ENCODE measurements at places on chromosomes 11 and 22.
A peak's percentile ranks its signal among the peaks of the same experiment; 100 is the strongest.

GRCh38 chr11:124745270-124745834, 5.6 kb downstream of the NRGN start:
- DNase-seq, result no peak

DNA sequence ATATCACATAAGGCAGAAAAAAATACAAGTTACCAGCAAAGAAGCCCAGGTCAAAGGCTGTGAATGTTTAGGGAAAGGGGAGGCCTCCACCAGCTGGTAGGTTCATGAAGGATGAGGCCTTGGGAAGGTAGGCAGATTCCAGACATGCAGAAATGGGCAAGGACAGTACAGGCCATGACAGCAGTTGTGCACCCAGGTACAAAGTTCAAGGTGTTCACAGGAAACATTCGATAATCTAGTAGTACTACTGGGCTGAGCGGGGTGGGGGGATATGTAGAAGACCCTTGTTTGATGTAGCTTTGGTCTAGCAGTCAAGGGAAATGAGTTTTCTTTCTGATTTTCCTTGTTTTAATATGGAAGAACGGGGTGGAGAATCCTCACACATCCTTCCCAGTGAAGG, 152.8 kb upstream of the RASSF10 start:
- no peak for DNase-seq

DNA sequence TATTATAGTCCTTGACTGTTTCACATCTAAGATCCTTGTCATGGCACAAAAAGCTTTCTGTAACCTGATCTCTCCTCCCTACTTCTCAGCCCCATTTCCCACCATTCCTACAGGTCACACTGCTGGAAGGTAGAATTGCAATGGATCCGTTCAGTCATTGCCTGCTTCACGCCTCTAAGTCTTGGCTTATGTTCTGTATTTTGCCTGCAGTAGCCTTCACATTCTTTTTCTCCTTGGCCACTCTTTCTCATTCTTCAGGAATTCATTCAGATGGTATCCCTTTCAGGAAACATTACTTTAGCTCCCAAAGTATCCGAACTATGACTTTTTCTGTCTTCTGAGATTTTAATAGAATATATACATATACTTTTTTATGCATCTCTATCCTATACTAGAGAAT, 731.5 kb downstream of the NTM start:
- DNase-seq, result no peak

- DNase-seq, result no peak
These were observed 17.0 kb downstream of the HTR3A start for GRCh38 chr11:113991718-113992458.

- DNase-seq, result no peak
These were observed 5.3 kb downstream of the NLRP6 start for GRCh38 chr11:283405-284104.

DNA sequence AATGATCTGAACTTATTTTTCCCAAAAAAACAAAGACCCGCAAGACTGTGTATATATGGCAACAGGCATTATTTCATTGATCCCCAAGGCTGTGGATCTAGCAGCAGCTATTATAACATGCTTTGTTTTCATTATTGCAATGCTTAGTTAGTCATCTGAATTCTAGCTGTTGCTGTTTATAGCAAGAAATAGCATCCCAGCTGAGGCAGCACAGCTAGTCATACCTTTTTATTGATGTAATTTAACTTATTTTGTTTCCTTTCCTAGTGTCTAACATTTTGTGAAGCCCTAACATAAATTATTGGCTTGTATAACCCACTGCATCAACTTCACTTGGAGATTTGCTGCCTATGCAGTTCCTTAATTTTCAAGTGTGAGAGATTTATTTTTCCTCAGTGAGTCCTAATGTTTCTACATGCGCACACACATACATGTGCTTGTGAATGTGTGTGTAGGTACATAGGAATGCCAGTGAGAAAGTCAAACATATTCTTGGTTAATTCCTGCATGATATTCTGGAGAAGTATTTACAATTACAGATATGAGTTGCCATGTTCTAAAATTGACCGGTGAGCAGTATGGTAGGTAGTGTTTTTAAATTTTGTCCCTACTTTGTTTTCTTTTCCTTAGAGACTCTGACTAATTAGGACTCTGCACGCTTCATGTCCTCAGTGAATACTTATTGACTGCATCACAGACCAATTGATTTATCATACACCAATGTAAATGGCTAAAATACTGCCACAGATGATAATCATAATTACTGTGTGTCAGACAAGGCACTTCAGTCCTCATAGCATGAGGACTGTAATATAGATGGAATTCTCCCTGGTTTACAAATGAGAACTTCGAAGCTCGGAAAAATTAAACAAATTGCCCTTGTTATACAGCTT, 119.3 kb downstream of the WNT11 start:
- no peak for DNase-seq

GRCh38 chr11:134272381-134273316, 3.5 kb upstream of the GLB1L3 start:
- no peak for DNase-seq

- DNase-seq, result no peak
These were observed 13.9 kb downstream of the SLC25A17 start for GRCh38 chr22:40805239-40805638.

DNA sequence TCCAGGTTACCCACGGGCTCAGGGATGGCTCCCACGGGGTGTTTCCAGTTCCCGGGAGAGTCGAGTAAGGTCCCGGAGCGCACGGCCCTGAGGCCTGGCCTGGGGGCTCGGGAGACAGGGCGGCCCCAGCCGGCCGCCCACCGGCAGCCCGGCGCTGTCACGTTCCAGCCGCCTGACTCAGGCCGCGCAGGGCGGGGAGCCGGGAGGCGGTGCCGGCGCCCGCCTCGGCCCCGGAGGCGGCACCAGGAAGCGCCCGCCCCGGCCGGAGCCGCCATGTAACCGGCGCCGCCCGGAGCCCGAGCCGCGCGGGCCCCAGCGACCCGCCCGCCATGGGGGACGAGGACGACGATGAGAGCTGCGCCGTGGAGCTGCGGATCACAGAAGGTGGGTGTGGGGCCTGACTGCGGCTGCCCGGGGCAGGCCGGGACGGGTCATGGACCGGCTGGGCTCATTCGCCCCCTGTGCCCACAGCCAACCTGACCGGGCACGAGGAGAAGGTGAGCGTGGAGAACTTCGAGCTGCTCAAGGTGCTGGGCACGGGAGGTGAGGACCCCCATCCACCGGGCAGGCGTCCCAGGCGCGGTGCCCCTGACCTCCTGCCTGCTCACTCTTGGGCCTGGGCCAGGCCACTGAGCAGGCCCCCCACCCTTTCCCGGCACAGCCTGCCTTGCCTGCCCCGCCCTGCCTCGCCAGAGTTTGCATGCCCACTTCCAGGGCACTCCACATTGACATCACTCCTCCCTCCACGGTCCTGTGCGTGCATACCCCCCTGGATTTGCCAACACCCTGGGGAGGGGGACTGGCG, at the start of gene RPS6KA4:
Gene RPS6KA4, plus strand, starts transcription at position 256 of the 805 bp plus-strand sequence. Its CDS starts 74 bp downstream, at position 330.
- DNase-seq, result peak; percentile 68

DNA sequence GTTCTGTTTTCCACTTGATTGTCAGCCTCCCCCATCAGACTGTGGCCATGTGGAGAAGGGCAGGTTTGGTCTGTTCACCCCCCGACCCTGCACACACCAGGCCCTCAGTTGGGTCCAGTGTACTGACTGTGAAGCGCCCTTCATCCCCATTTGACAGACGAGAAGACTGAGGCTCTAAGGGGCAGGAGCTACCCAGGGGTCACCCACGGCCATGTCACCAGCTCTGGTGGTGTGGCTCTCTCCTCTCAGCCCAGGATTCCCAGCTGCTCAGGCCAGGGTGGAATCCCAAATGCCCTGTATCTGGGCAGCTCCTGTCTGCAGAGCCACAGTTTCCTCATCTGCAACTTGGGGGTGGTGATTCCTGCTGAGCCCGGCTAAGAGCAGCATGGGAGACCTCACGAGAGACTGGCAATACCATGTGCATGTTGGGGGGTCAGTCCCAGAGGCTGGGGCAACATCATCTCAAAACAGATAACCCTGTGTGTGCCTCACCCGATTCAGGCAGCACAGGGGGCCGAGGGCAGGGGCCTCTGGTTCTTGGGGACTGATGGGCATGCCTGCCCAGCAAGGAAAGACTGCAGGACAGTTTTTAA, 46.6 kb downstream of the MN1 start:
- no peak for DNase-seq

- no peak for DNase-seq
These were observed 96.9 kb downstream of the SLC1A2 start for GRCh38 chr11:35322318-35322979.

DNA sequence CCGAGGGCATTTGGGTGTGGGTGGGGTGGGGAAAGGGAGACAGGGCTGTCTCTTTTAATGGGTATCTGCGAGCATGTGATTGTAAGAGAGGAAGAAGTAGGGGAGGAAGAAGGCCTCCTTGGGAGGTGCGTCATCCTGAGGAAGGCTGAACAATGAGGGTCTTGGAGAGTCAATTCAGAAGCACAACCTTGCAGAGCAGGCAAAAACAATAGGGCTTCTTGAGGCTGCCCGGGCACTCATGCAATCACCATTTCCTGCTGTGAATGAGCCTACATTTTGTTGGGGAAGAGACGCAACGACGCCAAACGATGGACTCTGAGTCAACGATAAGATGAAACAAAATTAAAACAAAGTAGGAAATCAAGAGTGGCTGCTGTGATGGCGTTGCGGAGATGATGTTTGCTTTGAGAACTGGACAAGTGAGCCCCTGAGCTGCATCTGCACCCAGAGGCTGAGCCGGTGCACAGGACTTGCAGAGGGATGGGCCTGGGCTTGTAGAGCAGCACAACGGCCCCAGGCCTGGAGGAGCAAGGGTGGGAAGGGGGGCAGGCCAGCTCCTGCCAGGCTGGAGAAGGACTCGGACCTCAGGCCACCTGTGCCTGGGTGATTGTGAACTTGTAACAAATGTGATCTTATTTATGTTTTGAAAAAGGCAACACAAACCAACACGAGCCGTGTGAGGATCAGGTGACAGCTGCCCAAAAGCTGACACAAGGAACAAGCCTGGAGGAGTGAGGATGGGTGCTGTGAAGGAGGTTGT, 92.3 kb upstream of the B3GAT1 start:
- DNase-seq, result no peak

DNA sequence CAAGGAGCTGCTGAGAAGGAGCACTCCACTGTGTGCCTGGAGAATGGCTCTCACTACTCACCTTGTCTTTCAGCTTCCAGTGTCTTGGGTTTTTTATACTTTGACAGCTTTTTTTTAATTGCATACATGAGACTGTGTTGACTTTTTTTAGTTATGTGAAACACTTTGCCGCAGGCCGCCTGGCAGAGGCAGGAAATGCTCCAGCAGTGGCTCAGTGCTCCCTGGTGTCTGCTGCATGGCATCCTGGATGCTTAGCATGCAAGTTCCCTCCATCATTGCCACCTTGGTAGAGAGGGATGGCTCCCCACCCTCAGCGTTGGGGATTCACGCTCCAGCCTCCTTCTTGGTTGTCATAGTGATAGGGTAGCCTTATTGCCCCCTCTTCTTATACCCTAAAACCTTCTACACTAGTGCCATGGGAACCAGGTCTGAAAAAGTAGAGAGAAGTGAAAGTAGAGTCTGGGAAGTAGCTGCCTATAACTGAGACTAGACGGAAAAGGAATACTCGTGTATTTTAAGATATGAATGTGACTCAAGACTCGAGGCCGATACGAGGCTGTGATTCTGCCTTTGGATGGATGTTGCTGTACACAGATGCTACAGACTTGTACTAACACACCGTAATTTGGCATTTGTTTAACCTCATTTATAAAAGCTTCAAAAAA, 72.6 kb downstream of the NCAPD3 start:
- no peak for DNase-seq

DNA sequence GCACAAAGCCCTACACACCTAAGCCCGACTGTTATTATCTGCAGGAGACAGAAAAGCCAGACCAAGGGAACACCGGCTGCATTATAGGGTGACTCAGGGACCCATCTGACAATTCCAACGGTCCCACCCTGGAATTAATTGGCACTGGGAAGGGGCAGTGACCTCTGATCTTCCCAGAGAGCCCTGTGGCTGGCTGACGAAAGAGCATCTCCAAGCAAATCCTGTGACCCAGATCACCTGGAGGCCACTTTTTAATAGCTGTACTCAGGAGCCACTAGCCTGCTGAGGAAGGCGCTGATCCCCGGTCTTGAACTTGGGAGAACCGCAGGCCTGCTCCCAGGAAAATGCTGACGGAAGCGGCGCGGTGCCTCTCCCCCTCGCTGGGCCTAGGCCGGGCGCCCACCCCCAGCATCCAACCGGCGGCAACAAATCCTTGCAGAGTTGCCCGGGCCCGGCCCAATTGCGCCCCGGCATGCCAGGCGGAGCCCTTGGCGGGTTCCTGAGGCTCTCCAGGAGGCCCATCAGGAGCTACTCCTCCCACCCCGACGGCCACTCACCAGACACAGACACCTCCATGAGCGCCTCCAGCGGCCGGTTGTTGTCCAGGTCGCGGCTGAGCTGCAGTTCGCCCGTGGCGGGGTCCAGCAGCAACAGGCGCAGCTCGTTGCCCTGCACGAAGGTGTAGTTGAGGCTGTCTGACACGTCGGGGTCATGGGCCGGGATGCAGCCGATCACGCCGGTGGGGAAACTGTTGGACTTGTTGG, 4.2 kb downstream of the CELSR1 start:
- no peak for DNase-seq

- no peak for DNase-seq
These were observed 42.8 kb downstream of the ETS1 start for GRCh38 chr11:128544471-128545051.

GRCh38 chr11:94574193-94574961, 7.2 kb downstream of the PIWIL4 start:
- DNase-seq, result no peak

DNA sequence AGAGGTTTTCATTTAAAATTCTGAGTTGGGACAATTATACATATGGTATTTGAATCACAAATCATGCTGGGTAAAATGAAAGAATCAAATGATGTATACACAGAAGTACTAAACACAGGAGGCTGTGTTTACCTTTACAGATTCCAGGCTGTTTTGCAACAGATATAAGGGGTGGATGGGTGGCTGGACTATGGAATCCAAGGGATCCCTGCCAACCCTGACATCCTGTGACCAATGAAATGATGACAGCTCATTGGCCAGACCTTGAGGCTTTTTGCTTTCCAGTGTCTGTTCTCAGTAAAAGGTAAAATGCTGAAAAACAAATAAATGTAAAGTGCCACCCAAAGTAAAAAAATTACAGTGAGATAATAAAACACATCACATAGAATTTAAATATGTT, 3.3 kb upstream of the DDI1 start:
- DNase-seq, result no peak

DNA sequence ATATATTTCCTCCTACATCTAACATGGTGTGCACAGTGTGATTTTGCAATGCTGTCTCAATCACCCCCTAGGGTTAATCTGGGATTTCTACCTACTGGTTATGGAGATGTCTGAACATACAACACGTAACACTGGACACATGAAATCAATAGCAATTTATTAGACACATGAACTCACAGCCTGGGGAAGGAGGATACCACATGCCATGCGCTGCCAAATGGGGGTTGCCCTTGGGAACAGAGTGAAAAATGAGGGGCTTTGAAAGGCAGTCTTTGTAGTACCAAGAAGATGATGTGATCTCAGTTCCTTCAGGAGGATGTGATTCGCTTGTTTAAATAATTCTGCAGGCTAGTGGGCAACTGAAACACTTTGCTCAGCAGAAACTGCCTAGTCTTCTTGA, 253.6 kb upstream of the LRRC4C start:
- no peak for DNase-seq

GRCh38 chr11:64410404-64410734, 51.4 kb downstream of the RPS6KA4 start:
- no peak for DNase-seq
